Activated CD4-positive, alpha-beta T cell treated with anti-CD3 and anti-CD28 coated beads, Interleukin-2, amount 50 U/mL, for 4 hours (primary cell): ENCODE measurements at places on chromosomes 6 and 20.

GRCh38 chr6:43738877-43739641 lies 31.0 kb upstream of the VEGFA start:
- no peak for DNase-seq

DNA sequence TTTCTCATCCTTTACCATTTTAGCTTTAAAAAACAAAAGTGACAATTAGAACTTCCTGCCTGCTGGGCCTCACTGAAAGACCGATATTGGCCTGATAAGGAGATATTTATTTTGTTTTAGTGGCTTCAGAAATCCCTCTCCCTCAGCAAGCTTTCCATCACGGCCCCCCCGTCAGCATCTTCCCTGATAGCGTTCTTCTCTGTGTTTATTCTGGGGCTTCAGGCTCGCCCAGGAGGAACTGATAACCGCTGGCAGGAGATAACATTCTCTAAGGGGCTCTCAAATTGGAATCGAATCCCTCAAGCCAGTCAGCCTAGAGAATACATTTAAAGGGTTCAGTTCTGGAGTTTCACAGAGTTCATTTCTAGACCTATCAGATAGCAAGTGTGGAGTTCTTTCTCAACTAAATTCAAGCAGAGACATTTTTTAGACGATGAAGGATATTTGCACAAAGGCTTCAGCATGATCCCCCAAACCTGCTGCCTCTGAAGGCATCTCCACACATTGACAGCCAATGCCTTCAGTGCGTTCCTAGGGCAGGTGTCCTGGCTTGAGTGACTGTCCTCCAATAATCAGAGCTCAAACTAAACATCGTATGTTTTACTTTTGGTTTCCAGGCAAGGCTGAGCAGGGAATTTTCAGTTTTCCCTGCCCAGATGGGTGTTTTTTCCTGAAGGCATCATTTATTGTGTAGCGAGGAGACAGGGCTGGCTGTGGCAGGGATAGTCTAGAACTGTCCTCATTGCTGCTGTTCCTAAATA lies 17.0 kb downstream of the PRDM1 start:
- no peak for DNase-seq

- DNase-seq: peak; percentile 57
These were observed at the start of gene POM121L2 for GRCh38 chr6:27312146-27312949. TSS of gene POM121L2 (minus strand) at chr6:27312273. CDS start at chr6:27312170, 103 bp downstream.

DNA sequence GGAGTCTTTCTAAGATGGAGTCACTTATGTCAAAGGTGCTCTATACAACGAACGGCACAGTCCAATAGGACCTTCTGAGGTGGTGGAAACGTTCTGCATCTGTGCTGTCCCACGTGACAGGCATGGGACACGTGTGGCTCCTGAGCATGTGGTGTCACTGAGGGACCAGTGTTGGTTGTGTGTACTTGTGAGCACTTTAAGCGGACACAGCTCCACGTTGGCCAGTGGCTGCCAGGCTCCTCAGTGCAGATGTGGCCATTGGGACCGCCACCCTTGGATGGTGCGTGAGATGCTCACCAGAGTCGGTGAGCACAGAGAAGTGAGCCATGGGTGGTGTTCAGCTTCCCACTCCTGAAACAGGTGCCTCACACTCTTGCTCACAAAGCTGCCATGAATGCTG lies 110.0 kb downstream of the SYNDIG1 start:
- DNase-seq: no peak

GRCh38 chr6:149248693-149249369 lies 68.7 kb upstream of the TAB2 start:
- no peak for DNase-seq

DNA sequence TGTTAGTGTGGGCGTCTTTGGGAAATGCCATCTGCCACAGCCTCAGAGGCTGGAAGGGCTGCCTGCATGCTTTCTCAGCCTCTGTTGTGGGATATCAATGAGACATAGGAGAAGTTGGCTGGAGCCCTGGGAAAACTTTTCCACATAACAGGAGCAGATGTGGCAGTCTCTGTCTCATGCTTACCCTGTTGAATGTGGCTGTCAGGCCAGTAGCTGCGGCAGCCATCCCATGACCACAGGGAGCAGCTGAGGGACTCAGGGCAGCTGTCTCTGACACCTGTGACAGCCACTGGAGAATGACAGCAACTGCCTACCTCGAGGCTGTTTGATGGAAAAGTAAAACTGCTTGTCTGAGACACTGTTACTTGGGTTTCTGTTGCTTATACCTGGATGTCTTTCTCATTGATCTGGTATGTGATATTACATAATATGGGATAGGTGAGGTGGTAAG lies 64.4 kb downstream of the TULP4 start:
- DNase-seq: no peak

DNA sequence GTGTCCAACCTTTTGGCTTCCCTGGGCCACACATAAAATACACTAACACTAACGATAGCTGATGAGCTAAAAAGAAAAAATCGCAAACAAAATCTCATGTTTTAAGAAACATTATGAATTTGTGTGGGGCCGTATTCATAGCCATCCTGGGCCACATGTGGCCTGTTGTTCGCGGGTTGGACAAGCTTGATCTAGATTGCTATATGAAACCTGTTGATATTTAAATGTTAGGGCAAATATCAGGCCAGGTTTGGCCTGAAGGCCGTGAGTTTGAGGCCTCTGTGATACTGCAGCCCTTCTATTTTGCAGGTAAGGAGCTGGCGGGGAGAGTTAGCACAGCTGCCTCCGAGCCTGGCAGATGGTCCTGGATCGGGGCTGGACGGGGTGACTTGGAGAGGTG lies 99.0 kb downstream of the CEBPB start:
- no peak for DNase-seq

GRCh38 chr20:57536771-57537724 lies 12.1 kb upstream of the CTCFL start:
- no peak for DNase-seq

DNA sequence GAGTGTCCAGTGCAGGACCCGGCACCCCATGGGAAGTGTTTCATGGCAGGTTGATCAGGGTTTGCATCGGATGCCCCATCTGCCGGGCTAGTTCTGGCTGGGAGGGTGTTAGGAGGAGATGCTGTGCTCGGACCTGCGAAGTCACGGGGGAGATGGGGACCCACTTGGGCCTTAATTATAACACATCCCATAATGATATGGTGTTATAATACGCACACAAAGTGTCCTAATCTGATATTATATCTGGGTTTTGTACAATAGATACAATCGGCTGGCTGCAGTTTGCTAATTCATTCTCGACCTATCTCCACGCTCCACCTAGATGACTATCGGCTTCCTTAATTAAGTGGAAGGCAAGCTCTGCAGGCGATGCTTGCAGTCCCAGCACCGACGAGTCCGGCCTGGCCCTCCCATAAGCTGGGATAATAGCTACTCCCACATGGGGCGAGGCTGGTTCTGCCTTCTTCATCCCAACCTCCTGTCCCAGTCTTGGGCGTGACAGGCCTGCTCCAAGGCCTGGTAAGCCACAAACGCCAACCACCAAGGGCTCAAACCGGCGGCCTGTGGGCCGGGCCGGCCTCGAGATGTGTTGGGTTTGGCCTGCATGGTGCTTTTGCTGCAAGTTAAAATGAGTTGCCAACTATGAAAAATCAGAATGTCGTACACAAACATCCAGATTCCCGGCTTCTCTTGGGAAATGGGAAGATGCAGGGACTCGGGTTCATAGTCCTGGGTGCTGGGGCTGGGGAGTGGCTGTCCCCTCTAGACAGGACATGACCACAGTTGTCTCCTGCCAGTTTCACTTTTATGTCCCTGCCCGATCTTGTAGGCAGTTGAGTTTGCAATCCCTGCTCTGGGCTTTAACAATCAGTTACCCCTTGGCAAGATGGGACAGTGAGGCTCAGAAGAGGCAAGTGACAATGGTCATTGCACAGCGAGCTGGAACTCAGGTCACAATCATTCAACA lies 32.7 kb downstream of the CEBPB start:
- no peak for DNase-seq

DNA sequence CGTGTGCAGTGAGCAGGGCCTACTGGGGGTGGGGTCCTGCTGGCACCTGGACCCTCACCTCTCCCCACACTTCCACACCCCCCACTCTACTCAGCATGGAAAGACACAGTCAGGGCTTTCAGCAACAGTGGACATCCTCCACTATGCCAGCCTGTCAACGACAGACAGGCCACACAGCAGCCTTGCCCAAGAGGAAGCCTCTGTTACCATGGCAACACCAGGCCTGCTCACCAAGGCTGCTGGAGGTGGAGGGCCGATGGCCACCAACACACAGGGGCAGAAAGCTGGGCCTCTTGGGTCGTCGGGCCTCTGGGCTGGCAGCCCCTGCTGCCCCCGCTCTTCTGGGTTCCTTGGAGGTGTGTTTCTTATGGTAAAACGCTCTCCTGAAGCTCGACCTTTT lies 13.6 kb downstream of the BNIP5 start:
- DNase-seq: no peak

DNA sequence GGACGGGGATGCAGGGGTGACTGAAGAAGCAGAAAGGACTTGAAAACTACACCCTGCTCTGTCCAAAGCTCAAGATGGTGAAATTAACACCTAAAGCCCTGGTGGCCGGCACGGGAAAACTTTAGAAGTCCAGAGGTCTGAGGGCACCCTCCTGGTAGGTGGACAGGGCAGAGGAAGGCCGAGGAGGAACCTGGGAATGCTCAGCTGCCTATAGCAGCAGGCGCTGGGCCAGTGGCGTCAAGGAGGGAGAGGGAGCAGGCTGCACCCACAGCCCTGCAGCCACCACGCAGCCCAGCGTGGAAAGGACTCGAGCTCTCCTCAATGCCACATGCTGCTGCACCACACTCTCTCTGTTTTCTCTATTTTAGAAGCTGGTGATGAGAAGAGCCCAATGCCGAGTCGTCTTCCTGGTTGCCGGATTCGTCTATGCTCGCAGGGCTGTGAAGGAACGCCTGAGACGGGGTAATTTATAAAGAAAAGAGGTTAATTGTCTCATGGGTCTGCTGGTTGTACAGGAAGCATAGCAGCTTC lies 248.3 kb upstream of the AFDN start:
- no peak for DNase-seq

DNA sequence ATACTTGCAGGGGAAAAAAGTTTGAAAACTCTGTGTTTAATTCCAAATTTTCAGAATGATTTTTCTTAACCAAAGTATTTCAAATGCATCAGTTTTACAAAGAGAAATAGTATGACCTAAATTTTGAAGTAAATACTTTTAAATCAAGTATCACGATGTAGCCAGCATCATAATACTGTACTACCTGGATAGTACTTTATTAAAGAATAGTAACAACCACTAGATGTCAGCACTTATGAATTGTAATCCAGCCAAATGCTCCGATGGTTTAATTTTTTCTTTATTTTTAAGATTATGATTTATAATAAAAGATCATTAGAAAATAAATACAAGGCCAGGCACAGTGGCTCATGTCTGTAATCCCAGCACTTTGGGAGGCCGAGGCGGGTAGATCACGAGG lies 37.2 kb upstream of the HACE1 start:
- no peak for DNase-seq

- no peak for DNase-seq
These were observed 17.8 kb upstream of the RNF182 start for GRCh38 chr6:13907001-13907350.

DNA sequence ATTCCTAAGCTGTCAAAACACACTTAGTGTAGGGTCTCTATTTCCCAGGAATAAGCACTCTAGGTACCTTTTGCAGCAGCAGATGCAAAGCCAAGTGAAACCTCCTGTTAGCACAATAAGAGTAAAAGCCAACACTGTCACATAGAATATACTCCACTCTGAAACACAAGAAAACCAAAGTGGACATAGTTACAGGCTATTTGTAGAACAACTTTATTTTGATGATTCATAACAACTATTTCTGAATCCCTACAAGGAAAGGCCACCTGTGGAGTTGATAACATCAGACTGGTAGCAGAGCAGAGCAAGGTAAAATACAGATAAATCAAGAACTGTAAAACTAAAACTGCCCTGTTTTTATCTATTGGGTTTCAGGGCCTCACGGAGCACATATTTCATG lies 59.7 kb downstream of the ALDH5A1 start:
- DNase-seq: no peak

DNA sequence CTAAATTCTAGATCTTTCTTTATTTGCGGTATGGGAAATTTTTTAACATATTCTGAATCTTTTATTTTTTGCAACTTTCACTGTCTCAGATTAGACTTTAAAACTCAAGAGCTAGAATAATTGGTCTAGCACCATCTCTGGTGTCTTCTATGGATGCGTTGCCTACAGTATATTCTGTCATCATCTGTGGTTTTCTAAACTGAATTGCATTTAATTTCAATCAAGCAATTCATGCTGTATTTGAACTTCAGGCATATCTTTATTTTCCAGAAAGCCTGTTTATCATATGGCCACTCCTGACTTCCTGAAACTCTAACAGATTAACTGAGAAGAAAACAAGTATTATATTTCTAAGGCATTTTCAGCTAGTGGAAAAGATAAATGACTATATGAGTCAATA lies 281.6 kb downstream of the PLCB1 start:
- DNase-seq: no peak

DNA sequence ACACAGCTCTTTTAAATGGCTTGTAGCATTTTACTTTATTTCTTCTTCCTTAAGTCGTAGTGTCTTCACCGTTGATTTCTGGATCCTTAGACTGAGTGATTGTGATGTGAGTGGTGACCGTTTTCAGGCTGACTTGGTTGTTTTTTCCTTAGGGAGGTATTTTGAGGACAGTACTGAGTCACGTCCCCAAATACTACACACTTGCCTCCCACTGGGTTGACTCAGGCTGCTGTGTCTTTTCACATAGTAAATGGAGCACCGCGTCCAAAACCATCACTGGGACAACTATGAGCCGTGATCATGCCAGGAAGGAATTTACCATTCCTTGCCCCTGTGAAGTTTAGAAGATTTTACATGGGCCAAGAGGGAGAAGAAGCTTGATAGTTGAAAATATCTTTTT lies 174.1 kb downstream of the FARS2 start:
- DNase-seq: no peak

- DNase-seq: no peak
These were observed 919.0 kb downstream of the KIF16B start for GRCh38 chr20:15654208-15654649.

- DNase-seq: peak; percentile 65
These were observed 38.6 kb upstream of the GGTLC1 start for GRCh38 chr20:24027229-24027628.

GRCh38 chr6:100344761-100345160 lies 120.0 kb downstream of the SIM1 start:
- no peak for DNase-seq

DNA sequence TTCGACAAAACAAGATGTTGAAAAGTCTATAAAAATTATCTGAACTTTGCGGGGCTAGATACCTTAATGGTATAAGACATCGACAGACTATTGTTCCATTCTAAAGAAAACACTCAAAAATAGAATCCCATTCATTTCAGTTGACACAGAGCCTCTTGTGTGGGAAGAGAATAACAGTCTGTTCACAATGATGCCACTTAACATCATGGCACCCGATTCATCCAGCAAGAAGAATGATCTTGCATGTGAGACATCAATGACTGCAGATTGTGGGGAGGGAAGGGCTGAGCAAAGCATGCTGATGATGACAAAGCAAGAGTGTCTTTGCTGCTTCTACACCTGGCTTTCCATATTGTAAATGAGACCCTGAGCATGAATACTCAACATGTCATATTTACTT lies 49.7 kb upstream of the ARMH2 start:
- DNase-seq: no peak

GRCh38 chr6:69368613-69369012 lies 428.2 kb downstream of the LMBRD1 start:
- no peak for DNase-seq

GRCh38 chr20:16284385-16285100 lies 288.7 kb downstream of the KIF16B start:
- DNase-seq: no peak
